ENCODE measurements at places on chromosomes 1 and 21.

DNA sequence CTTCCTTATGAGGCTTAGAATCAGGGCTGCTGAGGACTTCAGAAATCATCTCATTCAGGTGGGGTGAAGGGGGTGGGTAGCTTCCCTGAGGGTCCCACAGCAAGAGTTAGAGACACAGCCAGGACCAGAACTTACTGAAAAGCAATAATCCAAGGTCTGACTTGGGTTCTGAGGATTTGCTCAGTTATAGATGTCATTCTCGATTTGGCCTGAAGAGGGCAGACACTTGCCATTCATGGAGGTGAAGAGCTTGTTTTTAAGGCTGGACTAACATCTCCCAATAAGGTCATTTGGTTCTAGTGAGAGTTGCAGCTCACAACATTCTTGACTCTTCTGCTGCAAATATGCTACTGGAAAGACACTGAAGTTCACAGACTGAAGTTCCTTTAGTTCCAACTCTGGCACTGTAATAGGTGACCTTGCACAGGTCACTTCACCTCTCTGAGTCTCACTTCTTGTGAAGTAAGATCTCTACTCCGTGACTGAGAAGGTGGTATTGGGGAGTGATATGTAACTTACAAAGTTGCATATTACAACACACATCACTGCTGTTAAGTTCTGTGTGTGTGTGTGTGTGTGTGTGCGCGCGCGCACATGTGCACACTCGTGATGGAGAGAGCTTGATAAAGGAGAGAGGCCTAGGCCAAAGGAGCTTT lies 69.8 kb upstream of the DIRAS3 start:
- peak; percentile 28 for DNase-seq

- DNase-seq: no peak
These were observed 69.6 kb downstream of the LHX4 start for GRCh38 chr1:180299479-180300221.

- DNase-seq: no peak
These were observed 363.1 kb downstream of the PLPP3 start for GRCh38 chr1:56216218-56216617.

- no peak for DNase-seq
These were observed 35.6 kb downstream of the MEF2D start for GRCh38 chr1:156464825-156465452.

- DNase-seq: no peak
These were observed 435.6 kb upstream of the CHRM3 start for GRCh38 chr1:238950784-238951183.

- DNase-seq: no peak
These were observed 96.6 kb upstream of the KIAA1614 start for GRCh38 chr1:180816132-180816531.

GRCh38 chr1:3192825-3193224 lies 123.8 kb downstream of the PRDM16 start:
- DNase-seq: no peak

All from stimulated activated CD4-positive, alpha-beta T cell treated with anti-CD3 and anti-CD28 coated beads, Interleukin-2, amount 100 ng/mL, for 48 hours (primary cell).